M059J (cell line): ENCODE measurements at places on chromosomes 4 and X.

DNA sequence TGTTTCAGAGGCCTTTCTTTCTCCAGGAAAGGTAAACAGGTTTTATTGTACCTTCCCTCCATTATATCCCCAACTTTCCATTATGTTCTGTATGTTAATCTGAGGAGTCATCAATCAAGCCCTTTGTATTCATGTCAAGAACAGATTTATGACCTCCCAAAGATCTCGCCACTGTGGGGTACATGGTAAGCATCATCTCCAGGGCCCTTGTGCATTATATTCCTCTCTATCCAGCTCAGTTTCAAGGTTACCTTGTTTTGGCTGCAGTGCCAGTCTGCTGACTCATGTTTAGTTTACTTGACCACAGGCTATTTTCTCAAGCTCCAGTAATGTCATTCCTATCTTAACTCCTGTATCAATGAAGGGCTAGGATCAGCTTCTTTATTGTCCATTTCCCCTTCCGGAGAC, 125.1 kb upstream of the FRMPD4 start:
- DNase-seq: peak; percentile 88

GRCh38 chrX:153902385-153902784, 2.1 kb upstream of the AVPR2 start:
- DNase-seq: peak; percentile 91

- DNase-seq: peak; percentile 17
These were observed 1.0 kb upstream of the RELL1 start for GRCh38 chr4:37687194-37687562.

DNA sequence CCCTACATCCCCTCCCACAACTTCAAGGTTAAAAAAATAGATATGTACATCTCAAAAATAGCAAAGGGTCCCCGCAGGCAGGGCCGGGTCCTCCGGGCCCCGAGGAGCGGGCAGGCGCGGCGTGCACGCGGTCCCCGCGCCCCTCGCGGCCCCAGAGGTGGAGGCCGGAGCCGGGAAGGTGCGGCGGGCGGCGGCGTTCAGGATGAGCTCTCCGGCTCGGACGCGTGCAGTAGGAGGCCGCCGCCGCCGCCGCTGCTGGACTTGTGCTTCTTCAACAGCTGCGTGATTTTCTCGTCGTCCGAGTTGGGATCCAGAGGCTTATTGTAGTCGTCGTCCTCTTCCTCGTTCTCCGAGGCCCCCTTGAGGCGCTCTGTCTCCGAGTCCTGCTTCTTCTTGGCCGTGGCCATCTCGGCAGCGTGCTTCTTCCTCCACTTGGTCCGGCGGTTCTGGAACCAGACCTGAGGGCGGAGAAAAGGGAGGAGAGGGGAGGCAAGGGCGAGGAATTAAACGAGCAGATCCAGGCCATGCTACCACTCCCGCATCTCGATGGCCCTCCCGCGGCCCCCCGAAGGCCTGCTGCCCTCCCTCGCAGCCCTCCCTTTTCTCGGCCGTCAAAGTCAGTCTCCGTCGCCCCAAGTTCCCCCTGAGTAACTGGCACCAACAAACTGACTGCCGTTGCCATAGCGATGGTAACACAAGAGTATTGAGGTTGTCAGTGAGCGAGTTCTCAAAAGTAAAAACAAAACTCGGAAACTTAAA, 5.8 kb downstream of the NKX6-1 start:
- no peak for DNase-seq

DNA sequence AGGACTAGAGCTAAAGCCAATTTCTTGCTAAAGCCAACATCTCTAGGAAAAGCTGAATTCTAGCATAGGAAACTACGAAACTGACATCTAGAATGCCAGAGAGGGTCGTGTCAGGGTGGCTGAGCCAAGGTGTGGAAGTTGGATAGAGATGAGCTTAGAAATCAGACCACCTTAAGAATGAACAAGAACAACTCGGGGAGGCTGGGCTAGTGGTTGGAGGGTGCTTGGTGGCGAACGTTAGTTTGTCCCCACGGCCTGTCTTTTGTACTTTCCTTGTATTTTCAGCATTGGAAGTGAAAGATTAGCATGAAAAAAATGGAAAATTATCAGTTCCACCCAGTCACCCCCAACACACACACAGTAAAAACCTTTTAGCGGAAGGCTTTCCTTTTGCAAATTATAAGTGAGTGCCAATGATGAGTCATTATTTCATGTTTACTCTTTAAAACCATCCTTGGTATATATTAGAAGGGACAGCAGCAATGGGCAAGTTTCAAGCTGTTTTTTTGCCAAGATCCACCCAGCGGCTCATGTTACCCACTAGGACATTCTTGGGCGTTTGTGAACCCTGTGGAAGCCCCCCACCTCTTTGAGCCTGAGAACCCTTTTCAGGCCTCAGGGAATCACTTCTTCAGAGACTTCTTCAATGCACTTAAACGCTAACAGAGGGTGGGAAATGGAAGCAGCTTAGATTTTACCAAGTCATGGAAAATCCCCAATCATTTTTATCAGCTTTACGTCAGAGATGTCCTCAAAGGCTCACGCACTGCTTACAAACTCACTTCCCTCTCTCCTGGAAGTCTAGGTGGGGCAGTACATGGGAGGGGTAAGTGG, 4.9 kb upstream of the PPEF1 start:
- peak; percentile 76 for DNase-seq

DNA sequence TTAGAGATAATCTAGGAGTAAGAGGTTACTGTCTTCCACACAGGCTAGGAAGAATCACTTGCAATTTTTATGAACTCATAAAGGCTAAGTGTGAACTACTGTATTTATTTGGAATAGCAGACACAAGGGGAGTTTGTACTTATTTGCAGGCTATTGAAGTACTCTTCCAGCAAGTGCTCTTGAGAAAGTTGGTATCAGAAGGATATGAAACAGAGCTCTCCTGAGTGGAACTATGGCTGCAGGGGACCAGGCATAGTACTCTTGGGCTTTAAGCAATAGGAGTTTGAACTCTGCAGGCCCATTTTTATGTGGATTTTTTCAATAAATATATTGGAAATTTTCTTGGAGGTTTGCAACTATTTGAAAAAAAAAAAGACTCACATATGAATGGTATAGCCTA, 756.3 kb upstream of the ATOH1 start:
- DNase-seq: no peak

DNA sequence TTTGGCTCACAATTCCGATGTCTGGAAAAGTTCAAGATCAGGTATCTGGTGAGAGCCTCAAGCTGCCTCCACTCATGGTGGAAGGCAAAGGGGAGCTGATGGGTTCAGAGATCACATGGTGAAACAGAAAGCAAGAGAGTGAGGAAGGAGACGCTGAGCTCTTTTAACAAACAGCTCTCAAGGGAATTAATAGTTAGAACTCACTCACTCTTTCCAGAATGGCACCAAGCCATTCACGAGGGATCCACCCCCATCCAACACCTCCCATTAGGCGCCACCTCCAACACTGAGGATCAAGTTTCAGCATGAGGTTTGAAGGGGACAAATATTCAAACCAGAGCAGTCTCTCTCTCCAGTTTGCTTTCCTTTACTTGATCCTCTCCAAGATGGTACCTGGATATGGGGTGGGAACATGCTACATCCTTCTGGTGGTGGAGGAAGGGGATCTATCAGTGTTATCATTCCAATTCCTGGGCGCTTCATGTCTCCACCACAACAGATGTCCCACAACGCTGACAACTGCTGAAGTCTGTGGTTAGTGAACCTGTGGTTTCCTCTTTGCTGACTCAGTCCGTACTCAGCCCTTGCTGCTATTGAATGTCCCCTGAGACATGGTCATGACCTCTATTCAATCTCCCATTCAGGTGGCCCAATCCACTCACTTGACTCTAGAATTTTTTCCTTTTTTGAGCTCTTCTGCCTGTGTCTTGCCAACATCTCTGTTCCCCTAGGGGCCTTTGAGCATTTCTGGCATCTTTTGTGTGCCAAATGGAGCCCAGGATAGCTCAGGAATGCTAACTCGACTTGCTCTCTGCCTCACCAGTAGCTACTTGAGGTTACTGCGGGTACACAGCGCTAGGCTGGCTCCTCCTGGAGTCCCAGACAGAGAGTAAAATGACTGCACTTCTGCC, 395.2 kb downstream of the MID1IP1 start:
- peak; percentile 92 for DNase-seq

GRCh38 chr4:3736806-3737205, 29.4 kb upstream of the ADRA2C start:
- peak; percentile 5 for DNase-seq

DNA sequence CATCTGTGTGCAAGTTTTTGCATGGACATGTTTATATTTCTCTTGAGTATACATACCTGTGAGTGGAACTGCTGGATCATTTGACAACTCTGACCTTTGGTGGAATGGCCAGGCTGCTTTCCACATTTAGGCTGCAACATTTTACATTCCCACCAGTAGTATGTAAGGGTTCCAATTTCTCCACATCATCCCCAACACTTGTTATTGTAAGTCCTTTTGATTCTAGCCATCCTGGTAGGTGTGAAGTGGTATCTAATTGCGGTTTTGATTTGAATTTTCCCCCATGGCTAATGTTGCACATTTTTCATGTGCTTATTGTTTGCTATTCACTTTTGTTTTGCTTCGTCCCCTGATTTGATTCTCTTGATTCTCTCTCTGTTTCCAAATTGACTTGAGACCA, 16.4 kb downstream of the DLG3 start:
- DNase-seq: no peak

DNA sequence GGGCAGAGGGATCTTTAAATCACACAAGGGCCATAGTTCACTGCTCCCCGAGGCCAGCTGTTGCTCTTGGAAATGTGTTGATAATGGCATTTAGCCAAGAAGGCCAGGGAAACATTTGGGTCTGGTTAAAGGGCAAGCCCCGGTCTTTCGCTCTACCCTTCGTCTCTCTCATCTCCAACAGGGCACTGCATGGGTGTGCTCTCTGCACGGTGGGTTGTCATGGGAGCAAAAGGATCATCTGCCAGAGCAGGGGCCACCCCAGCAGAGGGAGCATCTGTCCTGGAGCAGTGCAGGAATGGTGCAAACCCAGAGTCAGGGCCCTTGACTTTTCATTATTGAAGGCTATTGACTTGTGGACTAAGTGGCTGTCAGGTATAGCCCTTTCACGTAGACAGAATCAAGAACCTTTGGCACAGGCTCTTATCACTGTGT, 22.7 kb upstream of the PGRMC2 start:
- no peak for DNase-seq

DNA sequence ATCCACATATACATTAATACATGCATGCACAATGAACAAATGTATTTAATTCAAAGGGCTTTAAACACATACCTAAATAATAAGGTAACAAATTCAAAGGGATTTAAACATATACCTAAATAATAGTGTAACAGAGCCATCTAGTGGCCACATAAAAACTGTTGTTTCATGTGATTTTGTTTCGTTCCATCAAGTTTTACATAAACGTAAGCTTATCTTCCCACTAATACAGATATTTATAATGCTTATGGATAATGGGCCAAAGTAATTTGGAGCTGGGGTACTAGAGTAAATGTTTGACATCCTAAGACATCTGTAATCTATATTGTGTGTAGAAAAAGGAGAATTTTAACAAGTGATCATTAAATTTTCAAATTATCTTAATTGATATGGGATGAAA, 82.3 kb downstream of the PRSS12 start:
- peak; percentile 34 for DNase-seq

- no peak for DNase-seq
These were observed 14.9 kb downstream of the SNX12 start for GRCh38 chrX:71053217-71053621.

GRCh38 chr4:18435781-18436180, 414.2 kb upstream of the LCORL start:
- no peak for DNase-seq

DNA sequence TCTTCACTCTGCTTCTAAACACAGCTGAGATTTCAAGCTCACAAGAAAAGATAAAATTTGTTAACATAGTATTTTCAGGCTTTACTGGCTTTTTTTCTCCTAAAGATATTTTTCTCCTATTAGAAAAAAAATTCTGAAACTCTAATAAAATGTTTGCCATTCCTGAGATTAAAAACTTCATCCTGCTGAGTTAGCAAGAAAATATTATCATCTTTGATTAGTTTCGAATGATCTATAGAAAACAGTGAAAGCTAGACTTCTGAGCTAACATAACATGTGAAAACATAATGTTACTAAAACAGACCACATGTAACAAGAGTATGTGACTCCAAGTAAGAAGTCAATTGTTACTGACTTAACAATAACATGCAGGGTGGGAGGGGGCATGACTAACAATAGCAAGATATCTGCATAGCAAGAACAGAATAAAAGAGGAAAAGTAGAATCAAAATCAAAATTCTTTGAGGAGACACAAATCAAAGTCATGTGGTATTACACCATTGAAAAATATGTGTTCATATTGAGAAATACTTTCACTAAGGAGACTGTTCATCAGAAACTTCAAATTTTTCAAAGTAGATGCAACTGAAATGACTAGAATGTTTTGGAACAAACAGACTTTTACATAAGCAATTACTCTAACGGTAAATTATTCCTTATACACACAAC, 14.5 kb downstream of the TBCK start:
- DNase-seq: no peak

DNA sequence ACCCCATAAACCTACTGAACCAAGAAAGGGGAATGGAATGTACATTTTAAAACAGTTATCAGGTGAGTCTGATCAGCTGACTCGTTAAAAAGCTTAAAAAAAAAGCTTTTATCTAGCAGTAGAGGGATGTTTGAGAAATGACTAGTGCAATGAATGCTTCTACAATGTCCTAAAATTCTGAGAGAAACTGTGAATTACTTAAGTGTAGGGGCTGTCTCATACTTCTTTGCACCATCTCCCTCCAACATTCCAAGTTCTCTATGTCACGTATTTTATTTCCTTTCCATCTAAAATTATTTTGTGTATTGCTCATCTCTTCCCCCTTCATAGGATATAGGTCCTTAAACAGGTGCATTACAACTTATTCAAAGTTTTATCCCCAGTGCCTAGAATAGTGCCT, 11.9 kb upstream of the AREG start:
- DNase-seq: peak; percentile 19

DNA sequence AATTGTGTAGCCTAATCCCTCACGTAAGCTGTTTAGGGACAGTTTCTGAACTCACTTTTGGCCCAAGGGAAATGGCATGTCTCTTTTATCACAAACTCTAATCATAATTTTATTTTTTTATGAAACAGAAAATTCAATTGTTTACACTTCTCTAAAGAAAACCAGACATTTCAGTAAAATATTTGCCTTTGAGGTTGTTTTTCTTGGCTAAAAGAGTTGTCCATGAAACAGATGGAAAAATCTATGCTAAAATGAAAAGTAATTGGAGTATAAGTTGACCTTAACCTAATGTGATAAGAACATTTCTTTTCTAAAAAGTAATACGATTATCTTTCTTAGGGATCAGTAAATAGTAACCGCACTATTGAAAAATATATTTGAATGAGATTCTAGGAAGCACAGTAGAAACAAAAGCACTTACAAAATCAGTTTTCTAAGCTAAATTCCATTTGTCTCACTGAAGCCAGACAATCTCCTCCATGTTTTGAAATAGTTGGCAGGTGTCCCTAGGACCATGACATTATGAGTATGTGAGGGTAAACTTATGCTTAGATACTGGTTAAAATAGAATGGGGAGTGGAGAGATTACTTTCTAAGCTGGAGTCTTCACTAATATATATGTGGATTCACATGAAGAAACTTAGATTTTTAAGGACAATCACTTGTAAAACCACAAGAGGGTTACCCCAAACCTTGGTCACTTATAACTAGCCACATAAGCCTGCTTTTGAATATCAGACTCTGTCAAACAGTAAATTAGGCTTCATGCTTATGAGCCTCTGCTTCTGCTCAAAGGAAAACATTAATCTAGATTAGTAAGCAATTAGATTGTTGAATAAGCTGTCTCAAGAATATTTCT, 20.1 kb upstream of the TET2 start:
- no peak for DNase-seq
